Epithelial cell of proximal tubule (primary cell): ENCODE measurements at places on chromosomes 3 and 15. TPM values are rescaled to one million over a fixed set of nuclear protein-coding genes. Genes with fewer than 3 reads are reported as not detected.

SOX14 gene
- not detected in 2 replicates for total RNA-seq

CGNL1 gene
- total RNA-seq, result 2.5 and 3.2 TPM in 2 replicates

EIF3J gene
- total RNA-seq, result 50.4 and 52.3 TPM in 2 replicates

PIF1 gene
- 23.3 and 27.6 TPM in 2 replicates for total RNA-seq

DNA sequence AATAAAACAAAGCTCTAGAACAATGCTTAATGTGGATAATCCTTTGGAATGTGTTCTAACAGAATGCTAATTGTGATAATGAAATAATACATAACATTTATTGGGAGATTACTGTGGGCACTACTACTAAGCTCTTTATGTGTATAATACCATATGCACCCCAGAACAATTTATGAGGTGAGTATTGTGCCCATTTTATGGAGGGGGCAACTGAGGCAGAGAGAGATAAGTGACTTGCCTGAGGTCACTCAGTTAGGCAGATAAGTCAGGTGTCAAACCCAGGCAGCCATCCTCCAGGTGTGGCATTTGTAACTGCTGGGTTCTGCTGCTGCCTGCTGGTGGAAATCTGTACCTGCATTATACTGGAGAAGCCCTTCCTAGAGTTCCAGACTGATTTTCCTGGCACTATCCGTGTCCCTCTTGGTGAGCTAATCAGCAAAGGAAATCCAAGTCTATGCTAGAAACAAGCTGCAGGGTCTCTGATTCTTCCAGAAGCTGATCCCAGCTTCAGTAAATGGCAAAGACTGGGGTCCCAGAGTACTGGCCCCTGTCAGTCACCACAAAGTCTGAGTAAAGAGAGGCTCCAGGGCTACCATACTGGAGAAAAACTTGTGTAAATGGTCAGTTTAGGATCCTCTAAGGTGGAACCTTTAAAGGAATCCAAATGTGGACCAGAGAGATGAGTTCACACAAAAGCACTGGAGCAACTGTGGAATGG lies 22.6 kb upstream of the RBP1 start:
- no peak for DNase-seq

DNA sequence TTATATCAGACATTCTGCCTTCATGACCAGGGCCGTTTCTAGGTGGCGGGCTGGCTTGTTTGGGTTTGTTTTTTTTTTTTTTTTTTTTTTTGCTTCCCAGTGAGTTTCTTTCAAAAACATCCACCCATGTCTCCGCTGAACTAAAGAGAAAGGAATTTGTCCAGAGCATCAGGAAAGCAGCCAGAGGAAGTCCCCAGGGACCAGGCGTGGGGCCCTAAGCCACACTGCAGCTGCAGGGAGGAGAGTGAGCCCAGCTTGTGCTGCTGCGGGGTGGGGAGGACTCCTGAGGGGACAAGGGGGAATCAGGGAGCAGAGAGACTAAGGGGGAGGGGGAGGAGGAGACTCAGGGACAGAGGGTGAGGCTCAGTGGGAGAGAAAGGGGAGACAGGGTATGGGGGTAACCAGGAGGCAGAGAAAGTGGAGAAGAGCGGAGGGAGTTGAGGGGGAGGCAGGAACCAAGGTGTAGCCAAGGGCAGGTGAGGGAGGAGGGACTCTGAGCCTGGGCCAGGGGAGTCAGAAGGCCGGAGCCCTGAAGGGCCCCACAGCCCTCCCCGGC lies 49.5 kb downstream of the CYP11A1 start:
- no peak for DNase-seq

DNA sequence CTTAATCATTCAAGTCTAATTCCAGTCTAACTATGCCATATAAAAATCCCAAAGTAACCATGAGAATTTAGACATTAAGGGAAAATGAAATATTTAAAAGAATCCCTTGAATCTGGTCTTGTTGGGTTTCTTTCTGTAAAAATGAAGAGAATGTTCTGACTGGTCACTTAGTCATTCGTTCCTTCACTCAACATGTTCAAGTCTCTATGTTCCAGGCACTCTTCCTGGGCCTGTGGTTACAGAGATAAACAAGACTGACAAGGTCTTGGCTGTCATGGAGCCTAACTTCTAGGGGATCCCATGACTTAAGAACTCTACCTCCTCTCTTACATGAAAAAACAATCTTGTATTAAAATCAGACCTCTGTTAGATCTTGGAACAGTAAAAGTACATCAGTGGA lies 638.6 kb upstream of the TBL1XR1 start:
- DNase-seq, result no peak
